Stimulated activated CD4-positive, alpha-beta T cell treated with anti-CD3 and anti-CD28 coated beads, Interleukin-1b, Interleukin-23, amount 100 ng/mL, for 4 hours (primary cell): ENCODE measurements at places on chromosomes 13 and 19.

- DNase-seq, result peak; percentile 85
These were observed 540 bp upstream of the ZFP36 start for GRCh38 chr19:39405958-39406655.

GRCh38 chr13:45833242-45833641 lies 18.3 kb downstream of the SIAH3 start:
- no peak for DNase-seq

DNA sequence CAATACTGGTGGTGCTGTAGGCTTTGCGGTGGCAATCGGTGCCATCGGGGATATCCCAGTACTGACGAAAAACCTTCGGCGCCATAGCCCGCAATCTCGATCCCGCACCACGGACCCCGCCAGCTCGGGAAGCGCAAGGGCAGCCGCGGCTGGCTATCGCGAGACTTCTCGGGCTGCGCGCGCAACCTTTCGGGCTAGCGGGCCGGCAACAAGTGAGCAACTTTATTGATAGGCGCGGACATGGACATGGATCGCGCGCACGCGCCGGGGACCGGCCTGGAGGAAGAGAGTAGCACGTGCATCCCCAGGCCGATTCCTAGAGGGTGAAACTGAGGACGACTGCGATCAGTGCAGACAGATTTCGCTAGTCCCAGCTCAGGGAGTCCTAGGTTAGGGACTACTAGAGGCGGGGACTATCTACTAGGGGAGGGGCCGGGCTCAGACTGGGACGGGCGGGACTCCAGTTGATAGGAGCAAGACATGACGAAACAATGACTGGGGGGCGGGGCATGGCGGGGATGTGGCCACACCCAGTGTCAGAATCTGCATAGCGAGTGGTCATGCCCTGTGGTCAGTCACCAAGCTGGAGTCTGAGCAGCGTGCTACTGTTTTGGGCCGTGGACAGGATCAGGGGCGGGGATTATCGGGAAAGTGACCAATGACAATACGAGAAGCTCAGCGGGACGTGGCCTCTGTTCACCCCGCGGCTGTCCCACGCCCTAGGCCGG lies at the start of gene NDUFA11:
TSS of gene NDUFA11 (minus strand) at position 167 of the 728 bp plus-strand sequence. CDS start at position 85, 82 bp downstream.
- peak; percentile 96 for DNase-seq

DNA sequence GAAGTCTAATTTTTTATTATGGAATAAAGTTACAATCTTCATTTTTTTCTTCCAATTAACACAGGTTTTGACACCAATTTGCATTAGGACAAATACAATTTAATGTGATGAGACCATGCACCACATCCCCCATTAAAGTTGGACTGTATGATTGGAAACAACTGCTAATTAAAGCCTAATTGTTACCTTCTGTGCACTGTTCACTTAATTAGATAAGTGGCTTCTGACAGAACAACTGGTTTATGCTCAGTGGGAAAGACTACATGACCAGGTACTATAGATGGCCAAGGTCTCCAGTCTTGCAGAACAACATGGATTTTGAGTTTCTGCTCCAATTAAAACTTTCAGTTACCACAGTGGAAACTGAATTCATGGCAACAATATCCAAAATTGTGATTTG lies 198.1 kb downstream of the FGF14 start:
- no peak for DNase-seq

DNA sequence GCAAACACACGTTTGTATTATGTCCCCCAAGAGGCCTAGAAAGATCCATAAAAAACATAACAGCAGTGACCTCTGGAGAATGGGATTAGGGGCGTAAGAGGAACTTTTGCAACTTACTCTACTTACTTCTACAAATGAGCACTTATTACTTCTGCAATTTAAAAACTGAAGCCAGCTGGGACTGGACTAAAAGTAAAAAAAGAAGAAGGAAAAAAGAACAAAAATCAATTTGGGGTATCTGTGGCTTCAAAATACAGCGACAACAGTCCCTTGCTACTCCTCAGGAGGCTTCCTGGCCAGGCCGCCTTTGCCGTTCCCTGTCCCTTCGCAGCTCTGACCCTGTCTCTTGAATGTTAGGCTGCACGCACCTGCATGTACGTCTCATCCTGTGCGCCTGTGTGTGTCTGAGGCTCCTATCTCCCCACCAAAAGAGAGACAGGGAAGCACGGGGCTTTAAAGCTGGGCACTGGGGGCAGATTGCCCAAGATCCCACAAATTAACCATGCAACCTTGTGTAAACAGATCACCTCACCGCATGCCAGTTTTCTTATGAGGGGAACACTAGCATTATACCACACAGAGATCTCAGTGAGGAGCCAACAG lies 12.1 kb upstream of the FKRP start:
- DNase-seq, result no peak

GRCh38 chr13:44825953-44826352 lies 163.3 kb downstream of the NUFIP1 start:
- no peak for DNase-seq

- DNase-seq, result no peak
These were observed 47.0 kb downstream of the SERP2 start for GRCh38 chr13:44420376-44421220.
